Tibial artery (tissue), 4 donors: ENCODE measurements at places on chromosomes 3 and 15.

DNA sequence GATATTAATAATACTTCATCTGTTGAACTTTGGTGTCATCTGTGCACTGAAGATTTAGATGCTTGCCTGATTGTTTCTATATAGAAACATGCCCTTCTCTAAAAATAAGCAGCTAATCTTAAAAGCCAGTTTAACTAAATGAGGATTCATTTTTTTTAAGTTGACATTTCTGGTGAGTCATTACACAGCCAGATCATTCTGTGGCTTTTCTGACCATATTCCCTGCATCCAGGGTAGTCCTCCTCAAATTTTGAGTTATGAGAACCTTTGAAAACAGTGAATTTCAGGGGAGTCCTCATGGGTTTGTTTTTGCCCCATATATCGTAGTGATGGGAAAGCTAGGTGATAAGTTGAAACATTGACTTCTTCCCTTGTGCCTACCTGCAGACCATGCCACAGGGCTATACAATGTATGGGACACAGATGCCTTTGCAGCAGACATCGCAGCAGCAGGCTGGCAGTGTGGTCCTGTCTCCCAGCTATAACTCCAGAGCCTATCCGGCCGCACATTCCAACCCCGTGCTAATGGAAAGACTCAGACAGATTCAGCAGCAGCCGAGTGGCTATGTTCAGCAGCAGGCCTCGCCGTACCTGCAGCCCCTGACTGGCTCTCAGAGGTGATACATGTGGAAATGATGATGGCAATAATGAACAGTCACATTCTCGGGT, 26.5 kb upstream of the P2RY12 start:
- DNase-seq: no peak

DNA sequence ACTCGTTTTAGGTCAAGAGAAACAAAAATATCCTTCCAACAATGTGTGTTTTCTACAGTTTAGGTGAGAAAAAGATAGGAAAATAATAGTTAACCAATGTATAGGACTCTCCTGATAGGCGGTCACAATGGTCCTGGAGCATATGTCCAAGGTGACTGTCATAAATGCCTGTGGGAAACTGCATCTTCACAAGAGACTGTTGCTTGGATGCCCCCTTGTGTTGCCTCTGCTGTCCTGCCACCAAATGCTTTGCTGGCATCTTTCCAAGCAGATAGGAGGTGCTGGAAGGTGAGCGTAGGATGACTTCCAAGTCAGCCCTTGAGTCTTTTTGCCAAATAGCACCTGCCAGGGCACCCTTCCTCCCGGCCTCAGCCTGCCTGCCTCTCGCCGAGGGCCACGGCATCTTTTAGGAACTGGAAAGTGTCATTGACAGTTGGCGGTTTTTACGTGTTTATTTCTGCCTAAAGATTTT, 24.1 kb upstream of the SACM1L start:
- DNase-seq: no peak

- DNase-seq: no peak
Measured at GRCh38 chr3:186152361-186152798, 43.5 kb upstream of the ETV5 start.

- DNase-seq: no peak
Measured at GRCh38 chr3:180829409-180830405, 82.8 kb upstream of the FXR1 start.

GRCh38 chr3:136838641-136839555, 20.0 kb downstream of the SLC35G2 start:
- no peak for DNase-seq

DNA sequence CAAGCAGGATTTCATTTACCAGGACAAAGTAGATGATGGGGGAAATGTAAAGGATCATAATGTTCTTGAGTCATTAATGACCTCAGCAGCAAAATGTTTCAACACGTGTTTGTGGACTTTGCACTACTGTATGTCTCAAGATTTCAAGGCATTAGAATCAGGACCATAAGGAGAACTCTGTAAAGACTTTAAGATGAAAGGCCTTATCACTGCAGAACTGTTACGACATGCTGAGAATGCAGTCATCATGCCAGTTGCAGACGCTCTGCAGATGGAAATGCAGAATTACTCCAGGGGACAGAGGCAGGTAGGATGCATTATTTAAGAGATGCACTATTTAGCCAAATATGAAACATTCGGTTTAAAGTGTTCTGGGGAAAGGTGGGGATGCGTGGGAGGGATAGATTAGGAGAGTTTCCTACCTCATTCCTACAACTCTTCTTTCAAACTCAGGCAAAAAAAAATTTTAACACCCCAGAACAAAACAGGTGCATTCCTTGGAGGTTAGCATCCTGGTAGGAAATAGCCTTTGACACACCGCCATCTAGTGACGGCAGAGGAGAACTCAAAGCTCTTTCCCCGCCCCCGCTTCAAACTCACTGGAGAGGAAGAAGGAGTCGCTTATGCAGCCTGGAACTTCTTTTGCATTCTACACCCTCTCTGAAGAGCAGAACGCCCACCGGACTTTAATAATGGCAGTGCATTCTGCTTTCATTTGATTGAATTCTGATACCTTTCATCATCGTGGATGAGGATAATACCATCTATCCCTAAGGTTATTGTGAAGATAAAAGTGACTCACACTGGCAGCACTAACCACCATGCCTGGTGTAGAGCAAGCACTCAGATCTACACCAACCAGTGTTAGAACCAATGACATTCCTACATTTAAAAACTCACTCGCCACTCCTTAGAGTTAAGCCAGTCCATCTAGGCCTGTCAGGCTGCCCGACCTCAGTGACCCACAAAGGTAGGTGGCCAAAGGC, 43.1 kb upstream of the TOPAZ1 start:
- DNase-seq: peak; percentile 67

DNA sequence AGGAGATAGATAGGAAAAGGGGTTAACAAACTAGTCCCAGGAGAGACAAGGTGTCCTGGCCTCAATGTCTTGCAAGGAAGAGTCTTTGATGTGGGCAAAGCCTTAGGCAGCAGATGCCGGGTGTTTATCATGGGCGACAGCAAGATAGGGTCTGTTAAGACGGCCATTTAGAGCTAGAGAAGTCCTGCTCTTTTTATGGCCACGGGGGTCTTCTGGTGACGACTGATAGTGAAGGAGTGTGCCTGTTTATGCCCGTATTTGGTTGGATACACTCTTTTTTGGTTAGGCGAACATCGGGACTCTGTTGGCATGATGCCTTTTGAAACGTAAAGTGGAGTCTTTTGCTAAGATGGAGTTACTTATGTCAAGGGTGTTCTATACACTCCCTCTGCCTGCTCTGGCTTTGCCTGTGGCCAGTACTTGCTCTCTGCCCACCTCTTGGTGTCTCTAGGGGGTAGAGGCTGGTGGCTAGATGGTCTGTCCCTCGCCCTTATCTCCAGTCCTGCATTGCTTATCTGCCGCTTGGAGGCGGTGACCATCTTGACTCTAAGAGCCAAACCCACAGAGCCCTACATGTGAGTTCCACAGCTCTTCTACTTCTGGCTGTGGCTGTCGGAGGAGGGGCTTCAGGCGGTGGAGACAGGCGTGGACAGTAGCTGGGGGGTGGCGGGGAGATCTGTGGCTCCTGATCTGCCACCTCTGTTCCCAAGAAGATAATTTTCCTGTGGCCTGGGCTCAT, 55.8 kb upstream of the ZBTB38 start:
- DNase-seq: no peak

DNA sequence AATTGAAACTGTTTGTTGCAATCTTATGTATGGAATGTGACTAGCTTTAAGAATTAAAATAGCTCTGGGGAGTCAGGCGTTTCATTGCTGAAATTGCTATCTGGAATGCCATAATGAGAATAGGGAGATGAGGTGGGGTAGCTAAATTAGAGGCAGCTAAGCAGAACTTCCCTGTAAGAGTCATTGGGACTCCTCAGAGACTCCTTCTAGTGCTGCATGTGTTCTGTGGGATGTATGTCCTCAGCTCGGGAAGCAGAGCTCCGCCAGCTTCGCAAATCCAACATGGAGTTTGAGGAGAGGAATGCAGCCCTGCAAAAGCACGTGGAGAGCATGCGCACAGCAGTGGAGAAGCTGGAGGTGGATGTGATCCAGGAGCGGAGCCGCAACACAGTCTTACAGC, 57.4 kb downstream of the HMG20A start:
- no peak for DNase-seq

GRCh38 chr15:92960996-92961681, 61.0 kb downstream of the CHD2 start:
- no peak for DNase-seq

DNA sequence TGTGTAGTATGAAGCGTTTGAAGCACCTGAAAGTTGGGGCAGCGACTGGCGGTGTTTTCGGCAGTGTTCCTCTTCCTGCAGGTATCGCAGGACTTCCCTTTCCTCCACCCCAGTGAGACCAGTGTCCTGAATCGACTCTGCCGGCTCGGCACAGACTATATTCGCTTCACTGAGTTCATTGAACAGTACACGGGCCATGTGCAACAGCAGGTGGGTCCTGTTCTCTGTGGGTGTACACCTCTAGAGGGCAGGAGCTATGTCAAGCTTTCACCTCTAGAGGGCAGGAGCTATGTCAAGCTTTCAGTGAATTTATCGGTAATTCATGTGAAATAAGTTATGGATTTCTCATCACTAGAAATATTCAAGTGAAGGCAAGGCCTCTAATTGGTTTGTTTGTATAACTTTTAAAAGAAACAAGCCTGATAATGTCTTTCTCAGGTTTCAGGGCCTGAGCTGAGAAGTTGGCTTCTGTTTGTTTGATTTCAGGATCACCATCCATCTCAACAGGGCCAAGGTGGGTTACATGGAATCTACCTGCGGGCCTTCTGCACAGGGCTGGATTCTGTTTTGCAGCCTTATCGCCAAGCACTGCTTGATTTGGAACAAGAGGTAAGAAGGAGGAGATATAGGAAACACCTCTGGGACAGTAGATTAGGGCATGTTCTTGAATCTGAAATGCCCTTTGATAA, 5.3 kb downstream of the TUBGCP4 start:
- DNase-seq: no peak

GRCh38 chr3:148964809-148965208, 26.5 kb upstream of the GYG1 start:
- DNase-seq: no peak

DNA sequence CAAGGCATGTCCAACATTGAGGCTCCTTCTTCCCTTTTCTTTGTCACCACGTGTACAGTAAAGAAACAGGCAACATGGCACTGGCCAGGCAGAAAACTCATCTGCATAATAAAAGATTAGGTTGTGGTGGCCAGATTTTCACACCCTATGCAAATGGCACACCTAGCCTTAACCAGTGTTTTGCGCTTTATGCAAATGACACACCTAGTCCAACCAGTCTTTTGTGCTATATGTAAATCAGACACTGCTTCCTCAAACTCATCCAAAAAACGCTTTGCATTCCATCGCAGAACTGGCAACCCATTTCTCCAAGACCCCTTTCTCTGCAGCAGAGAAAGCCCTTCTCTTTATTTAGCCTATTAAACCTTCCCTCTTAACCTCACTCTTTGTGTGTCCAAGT, 109.1 kb downstream of the ZNF385D start:
- no peak for DNase-seq

DNA sequence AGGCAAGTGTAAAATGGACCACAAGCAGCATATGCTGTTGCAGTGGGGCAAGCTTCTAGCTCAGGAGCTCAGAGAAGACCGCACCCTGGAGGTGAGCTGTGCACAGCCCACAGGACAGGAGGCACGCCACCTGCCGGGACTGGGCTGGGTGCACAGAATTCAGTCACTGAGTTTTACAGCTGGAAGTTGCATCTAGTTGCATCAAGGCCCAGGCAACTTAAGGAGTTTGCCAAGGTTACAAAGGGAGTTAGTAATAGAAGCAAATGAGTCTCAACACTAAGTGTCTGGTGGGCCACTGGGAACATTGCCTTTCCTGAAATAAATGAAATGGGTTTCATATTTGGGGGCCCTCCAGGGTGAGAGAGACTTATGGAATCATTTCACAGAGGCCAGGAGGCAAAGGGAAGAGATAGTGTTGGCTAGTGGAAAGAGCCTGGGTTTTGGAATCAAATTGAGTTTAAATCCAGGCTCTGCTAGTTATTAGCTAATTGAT, 36.0 kb upstream of the TIMP4 start:
- no peak for DNase-seq

GRCh38 chr3:126135071-126135405, 45.3 kb downstream of the ALDH1L1 start:
- DNase-seq: peak; percentile 32

DNA sequence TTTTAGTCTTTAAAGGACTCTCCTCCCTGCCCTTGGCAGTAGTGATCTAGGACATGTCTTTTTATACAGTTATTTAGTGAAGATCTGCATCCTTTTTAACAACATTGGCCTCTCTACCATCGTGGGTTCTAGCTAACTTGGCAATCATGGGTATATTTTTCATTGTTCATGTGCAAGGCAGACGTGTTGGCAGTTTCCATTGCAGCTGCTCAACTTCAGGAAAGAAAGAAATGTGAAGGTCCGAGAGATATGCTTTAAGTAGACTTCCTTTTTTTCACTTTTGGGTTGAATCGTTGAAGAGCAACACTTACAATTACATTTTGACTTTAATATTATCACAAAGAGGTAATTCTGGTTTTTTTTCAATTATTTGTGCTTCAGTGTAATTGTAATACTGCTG, 172.6 kb downstream of the SATB1 start:
- DNase-seq: no peak

DNA sequence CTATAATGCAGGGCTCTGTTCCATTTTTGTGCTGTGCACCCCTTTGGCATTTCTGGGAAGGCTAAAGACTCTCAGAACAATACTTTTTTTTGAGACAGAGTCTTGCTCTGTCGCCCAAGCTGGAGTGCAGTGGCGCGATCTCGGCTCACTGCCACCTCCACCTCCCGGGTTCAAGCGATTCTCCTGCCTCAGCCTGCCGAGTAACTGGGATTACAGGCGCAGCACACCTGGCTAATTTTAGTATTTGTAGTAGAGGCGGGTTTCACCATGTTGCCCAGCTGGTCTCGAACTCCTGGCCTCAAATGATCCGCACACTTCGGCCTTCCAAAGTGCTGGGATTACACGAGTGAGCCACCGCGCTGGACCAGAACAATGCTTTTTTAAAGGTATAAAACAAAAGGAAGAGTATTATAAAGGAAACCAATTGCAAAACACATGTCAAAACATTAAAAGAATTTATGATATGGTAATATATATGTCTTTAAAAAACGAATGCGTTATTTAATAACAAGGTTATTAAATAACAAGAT, 999 bp downstream of the SQOR start:
- DNase-seq: no peak

DNA sequence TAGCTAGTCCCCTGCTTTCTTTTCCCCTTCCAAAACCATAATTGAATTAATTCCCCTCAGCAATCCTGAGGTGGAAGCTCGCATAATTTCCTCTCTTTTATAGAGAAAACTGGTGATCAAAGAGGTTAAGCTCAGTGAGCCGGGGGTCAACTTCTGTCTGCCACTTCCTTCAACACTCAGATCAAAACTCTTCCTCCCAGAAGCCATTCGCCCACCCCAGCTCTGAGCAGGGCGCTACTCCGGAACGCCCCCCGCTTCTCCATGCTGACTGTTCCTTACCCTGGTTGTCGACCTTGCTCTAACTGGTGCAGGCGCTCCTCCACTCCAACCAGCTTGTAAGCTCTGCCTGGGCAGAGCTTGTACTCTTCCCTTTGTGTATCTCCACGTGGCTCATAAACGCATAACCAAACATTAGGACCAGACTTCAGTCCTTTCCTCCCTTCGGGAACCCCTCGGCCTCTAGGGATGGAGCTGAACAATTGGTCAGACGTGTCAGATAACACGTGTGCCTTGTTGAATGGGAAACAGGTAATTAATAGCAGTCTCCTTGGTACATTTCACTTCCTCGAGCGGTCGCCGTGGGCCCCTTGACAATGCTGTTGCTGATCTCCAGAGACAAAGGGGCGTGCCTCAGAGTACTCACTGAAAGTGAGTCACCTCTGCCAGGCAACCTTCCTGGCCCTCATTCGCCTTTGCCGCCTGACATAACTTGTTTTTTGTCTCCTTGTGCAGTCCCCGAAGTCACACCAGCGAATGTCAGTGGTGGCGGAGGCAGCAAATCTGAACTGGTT, 71.8 kb downstream of the IL5RA start:
- peak; percentile 23 for DNase-seq
